Memory B cell (primary cell): ENCODE measurements at places on chromosomes 6 and 20.

- no peak for DNase-seq
Observed at GRCh38 chr6:41607736-41608135, 30.5 kb upstream of the MDFI start.

DNA sequence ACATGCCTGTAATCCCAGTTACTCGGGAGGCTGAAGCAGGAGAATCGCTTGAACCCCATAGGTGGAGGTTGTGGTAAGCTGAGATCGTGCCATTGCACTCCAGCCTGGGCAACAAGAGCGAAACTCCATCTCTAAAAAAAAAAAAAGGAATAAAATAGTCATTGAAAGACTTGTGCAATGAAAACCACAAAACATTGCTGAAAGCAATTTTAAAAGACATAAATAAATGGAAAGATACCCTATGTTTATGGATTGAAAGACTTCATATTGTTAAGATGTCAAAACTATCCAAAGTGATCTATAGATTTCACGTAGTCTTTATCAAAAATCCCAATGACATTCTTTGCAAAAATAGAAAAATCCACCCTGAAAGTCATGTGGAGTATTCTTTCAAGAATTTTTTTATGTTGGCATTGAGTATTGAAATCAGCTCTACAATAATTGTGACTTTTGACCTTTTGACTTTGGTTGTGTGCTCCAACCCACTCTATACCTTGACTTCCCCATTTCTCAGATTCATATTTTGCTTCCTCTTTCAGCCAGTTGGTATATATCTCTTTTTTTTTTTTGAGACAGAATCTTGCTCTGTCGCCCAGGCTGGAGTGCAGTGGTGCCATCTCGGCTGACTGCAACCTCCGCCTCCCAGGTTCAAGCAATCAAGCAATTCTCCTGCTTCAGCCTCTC is 45.5 kb upstream of the SLC23A2 start:
- no peak for DNase-seq

DNA sequence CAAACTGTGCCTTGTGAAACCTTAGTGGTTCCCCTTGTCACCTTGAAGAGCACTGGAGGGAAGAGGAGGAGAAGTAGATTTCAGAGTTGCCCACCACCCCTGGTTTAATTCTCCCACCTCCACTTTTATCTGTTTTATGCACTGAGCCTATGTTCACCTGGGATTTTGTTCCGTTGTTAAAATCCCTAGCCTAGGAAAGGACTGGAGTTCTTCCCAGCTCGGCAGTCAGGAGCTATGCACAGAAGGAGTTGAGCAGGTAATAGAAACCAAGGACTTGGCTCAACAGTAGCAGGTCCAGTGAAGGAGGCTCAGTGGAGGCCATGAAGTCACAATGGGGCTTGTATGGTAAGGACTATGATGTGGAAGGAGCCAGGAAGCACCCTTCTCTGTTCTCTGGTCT is 290.3 kb upstream of the PRND start:
- DNase-seq: no peak

GRCh38 chr20:57078116-57078515 is 188.3 kb downstream of the BMP7 start:
- no peak for DNase-seq

- DNase-seq: no peak
Observed at GRCh38 chr20:45206725-45207124, at the start of gene SEMG1. Gene SEMG1 (plus strand): TSS chr20:45207033. CDS start chr20:45207054, 21 bp downstream.

DNA sequence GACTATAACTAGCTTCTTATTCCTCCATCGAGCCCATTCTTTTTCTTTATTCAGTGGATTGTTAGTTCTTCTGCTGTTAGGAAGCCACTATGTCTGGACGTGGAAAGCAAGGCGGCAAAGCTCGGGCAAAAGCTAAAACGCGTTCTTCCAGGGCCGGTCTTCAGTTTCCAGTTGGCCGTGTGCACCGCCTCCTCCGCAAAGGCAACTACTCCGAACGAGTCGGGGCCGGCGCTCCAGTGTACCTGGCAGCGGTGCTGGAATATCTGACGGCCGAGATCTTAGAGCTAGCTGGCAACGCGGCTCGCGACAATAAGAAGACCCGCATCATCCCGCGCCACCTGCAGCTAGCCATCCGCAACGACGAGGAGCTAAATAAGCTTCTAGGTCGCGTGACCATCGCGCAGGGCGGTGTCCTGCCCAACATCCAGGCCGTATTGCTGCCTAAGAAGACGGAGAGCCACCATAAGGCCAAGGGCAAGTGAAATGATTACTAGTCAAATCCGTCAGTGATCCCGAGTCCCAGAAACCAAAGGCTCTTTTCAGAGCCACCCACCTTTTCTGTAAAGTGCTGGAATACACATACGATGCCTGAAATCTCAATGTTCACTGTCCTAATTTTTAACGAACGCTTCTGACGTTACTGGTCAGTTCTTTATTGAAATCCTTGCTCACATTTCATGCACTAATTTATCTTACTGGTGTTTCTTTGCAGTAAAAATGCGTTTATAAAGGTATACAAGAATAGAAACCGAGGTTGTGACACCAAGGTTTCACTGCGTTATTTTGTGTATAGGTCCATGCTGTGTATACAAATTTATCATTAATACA is 129.9 kb downstream of the HFE start:
- peak; percentile 71 for DNase-seq

GRCh38 chr6:10993896-10994295 is 50.2 kb downstream of the ELOVL2 start:
- no peak for DNase-seq

- DNase-seq: no peak
Observed at GRCh38 chr6:27297857-27298730, 14.0 kb downstream of the POM121L2 start.

DNA sequence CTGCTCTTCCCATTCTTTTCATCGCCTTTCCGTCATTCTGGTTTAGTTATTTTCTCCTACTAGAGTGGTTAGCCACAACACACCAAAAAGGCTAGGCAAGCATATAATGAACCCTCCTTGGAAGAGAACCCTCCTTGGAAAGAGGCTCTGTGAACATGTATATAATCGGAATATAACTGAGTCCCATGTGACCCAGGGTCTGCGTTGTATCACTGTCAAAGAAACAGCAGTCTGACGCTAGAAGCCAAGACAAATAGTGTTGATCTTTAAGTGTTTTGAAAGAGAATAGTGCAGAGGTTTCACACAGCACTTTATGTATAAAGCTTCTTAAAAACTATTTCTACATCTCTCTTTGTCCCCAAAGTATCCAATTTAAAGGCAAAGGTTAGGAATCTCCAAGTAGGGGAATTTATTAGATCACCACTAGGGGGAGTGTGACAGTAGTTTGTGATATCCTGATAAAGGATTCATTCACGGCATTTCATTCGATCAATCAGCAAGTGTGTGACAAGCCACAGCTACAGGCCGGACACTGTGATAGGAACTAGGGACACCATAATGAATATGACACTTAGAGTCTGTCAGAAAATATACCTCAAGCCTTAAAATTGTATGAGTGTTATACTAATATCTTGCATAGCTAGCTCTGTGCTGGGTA is 395.3 kb downstream of the CD109 start:
- no peak for DNase-seq

GRCh38 chr6:143414769-143415168 is 35.7 kb downstream of the ADAT2 start:
- no peak for DNase-seq

DNA sequence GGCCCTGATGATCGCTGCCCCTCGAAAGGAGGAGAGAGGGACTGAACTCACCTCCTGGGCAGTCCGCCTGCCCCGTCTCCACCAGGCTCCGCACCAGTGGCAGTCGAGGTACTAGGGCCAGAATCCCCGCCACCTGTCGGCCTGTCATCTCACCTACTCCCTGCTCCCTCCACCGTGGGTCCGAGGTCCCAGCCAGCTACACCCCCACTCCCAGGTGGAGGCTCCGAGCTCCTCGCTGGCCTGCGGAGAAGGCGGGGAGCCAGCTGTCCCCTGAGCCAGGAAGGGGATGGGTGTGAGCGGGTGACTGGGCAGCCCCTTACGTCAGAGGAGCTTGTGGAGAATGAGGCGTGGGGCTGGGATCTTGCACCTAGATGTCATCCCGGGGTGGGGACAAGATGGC is 1066.5 kb upstream of the MANEA start:
- no peak for DNase-seq

- no peak for DNase-seq
Observed at GRCh38 chr20:45935416-45936046, 1.0 kb downstream of the PCIF1 start.

DNA sequence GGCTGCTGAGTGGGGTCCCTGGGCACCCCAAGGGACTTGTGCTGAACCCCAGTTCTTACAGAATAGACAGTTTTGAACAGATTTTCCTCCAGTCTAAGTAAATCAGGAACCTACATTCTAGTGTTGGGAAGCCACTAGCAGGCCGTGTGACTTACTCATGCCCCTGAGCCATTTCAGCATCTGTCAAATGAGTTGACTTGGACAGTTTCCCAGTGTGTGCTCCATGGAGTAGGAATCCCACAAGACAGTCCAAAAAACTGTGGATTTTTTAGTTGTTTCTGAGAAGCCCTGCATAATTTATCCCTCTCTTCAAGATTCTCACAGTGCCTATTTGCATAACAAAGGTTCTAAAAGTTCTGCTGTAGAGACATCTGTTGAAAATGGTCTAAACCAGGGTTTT is 2.1 kb downstream of the GABRR2 start:
- DNase-seq: no peak

DNA sequence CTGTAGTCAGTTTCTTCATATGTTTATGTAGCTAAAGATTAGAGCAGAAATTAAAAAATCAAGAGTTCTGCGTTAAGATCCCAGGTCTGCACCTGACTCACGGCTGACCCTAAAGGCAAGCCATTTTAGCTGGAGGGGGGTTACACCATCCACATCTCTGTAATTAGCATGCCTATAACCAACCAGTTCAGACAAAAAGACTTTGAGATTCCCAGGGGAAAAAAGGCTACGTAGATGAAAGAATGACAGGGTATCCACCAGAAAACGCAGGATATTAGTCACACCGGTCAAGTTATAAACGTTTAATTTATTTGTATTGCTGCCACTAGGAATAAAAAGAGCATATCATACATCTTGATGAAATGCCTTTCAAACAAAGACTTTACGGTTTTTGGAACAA is 299.1 kb downstream of the FOXC1 start:
- DNase-seq: no peak

- no peak for DNase-seq
Observed at GRCh38 chr6:125503181-125503580, 201.4 kb upstream of the HDDC2 start.

GRCh38 chr6:75167325-75167724 is 38.5 kb downstream of the COL12A1 start:
- DNase-seq: no peak

DNA sequence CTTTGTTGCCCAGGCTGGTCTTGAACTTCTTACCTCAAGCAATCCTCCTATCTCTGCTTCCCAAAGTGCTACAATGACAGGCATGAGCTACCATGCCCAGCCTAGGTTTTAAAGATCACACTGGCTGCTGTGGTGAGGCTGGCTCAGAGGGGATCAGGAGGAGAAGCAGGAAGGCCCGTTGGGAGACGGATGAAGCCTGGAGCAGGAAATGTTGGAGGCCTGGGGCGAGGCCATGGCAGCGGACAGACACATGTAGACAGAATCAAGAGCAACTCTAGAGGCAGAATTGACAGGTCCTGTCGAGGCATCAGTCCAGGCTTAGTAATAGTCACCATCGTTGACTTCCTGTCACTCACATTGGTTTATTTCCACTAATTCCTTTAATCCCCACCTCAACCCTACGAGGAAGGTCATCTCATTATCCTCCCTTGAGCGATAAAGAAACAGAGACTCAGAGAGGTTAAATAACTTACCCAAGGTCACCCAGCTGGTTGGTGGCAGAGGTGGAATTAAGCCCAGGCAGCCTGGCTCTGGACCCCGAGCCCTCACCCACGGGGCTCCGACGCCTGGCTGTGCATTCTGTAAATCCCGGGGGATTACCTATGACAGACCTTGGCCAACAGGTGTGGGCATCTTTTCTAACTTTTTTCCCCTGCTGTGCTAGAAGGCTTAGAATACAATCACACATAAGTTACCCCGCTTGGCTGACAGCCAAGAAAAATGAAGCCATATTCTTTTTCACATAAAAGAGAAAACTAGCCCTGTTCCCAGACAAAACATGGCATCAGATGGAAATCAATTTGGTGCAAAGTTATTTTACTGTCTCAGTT is 113.4 kb downstream of the EYA2 start:
- no peak for DNase-seq

DNA sequence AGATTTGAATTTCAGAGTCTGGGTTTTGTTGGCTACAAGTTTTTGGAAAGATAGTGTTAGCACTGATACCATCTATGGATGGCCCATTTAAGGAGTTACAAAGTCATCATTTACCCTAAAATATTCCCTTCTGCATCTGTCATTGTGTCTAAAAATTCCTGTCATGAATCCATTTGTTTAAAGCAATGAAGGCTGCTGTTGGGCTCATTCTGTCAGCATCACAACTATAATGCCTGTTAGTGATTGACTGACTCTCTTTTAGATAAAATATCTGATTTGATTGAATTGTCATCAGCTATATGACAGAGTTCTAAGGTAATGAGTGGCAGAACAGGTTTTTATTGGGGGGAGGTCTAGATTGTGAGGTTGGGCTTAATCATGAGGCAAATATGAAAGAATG is 167.6 kb upstream of the IMPG1 start:
- DNase-seq: no peak

DNA sequence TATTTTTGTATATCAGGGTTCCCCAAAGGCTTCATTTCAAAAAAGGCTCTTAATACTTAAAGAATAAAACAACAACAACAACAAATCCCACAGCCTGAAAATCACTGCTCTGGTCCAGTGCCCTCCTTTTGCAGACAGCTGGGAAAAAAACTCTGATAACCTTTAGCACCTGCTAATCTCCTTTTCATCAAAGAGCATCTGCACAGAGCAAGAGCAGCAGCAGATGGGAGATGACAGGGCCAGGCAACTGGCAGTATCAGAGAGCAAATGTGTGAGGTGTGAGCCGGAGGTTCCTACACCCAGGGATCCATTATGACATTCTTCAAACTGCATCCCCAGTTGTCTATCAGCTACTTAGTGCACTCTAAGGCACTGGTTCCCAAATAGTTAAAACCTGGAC is 25.7 kb downstream of the TTI1 start:
- no peak for DNase-seq

DNA sequence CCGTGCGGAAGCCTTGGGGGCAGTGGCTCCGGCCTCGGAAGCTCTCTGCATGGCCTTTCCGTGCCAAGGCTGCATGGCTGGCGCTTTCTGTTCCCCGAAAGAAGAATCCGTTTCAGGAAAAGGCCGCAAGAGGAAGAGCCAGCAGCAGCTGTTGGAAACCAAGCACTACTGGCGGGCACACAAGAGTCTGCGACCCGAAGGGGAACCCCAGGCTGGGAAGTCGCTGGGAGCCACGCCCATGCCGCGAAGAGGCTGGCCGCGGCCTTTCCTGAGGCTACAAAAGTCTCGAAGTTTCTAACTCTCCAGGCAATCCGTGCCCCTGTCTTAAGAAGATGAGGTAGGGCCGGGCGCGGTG is at the start of gene CGAS:
TSS of gene CGAS (minus strand) at position 191 of the 355 bp plus-strand sequence. CDS start at position 75, 116 bp downstream.
- DNase-seq: peak; percentile 72

GRCh38 chr20:17570347-17571152 is 675 bp downstream of the DSTN start:
- DNase-seq: no peak

GRCh38 chr20:36569847-36570429 is 3.5 kb upstream of the TGIF2 start:
- no peak for DNase-seq
